ENCODE measurements at places on chromosomes 7 and 10.

DNA sequence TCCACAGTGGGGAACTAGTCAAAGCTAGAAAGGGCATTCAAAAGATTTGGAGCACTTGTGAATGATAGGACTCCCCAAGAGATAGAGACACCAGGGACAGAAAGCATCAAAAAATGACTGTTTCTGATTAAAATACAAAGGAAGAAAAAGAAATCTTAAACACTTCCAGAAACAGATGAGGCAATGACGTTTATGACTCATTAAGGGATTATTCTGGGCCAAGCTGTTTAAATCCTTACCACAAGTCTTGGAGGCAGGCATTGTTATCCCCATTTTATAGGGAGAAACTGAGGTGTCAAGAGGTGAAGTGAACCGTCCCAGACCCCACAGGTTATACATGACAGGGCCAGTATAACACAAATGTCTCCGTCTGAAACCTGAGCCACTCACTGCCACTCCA lies 68.3 kb upstream of the AMPH start:
- DNase-seq: no peak

- DNase-seq: no peak
Measured at GRCh38 chr7:70132226-70132851, 534.1 kb downstream of the AUTS2 start.

- no peak for DNase-seq
Measured at GRCh38 chr10:97270523-97271154, 21.8 kb downstream of the ARHGAP19 start.

DNA sequence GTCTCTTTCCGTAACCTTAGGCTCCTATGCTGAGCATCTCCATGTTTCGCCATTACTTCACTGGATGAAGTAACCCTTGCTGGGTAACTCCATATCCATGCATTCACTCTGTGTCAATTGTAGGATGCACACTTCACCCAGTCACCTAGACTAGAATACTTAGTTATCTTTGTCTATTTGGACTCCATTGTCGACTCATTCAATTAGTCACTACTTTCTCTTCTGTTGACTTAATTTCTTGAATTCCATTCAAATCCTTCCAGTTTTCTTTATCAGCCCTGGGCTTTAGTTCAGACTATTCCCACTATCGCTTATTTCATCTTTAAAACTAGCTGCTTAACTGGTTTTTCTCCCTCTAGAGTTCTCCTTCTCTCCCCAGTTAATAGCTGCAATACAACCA lies 111.3 kb upstream of the TNS3 start:
- no peak for DNase-seq

DNA sequence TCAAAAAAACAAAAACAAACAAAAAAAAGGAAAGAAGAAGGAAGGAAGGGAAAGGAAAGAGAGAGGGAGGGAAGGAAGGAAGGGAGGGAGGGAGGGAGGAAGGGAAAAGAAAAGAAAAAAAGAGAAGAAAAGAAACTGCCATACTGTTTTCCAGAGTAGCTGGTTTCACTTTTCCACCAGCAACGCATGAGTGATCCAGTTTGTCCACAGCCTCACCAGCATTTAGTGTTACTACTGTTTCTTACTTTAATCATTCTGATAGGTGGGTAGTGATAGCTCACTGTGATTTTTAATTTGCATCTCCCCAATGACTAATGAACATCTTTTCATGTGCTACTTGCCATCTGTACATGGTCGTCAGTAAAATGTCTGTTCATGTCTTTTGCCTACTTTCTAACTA lies 9.6 kb downstream of the GSTK1 start:
- no peak for DNase-seq

GRCh38 chr7:22589641-22590201 lies 89.7 kb upstream of the STEAP1B start:
- no peak for DNase-seq

All from activated T-cell treated with anti-CD3 and anti-CD28 coated beads, Interleukin-2, amount 50 U/mL, for 48 hours (primary cell).